Caki2 (cell line): ENCODE measurements at places on chromosomes 16 and 17. TPM values are rescaled to one million over a fixed set of nuclear protein-coding genes. Genes with fewer than 3 reads are reported as not detected.

Gene MAP2K6
- 3.5 and 6.3 TPM in 2 replicates for total RNA-seq

Gene CPHXL2
- not detected in 2 replicates for total RNA-seq

- DNase-seq = no peak
Measured at GRCh38 chr16:11056090-11056992, 112.0 kb downstream of the CLEC16A start.

- no peak for DNase-seq
Measured at GRCh38 chr16:27005386-27005785, 61.3 kb upstream of the C16orf82 start.

GRCh38 chr17:39599665-39600231 lies 8.0 kb downstream of the NEUROD2 start:
- DNase-seq = no peak
